RWPE2 (cell line): ENCODE measurements at places on chromosomes 7 and 10.

- DNase-seq: no peak
- no peaks in the 10 kb centered on the region for H3K36me3 ChIP-seq
- no peaks in the 10 kb centered on the region for H3K4me1 ChIP-seq
- no peaks in the 10 kb centered on the region for H3K27me3 ChIP-seq
Measured at GRCh38 chr7:98459529-98459928, 58.6 kb upstream of the BAIAP2L1 start.

- no peaks in the 10 kb centered on the region for H3K4me1 ChIP-seq
- H3K4me3 ChIP-seq: no peak overlapping the region
- DNase-seq: no peak
- H3K27me3 ChIP-seq: peaks cover 42% of the 10 kb centered on the region
- no peak overlapping the region for H3K27ac ChIP-seq
- H3K36me3 ChIP-seq: no peaks in the 10 kb centered on the region
Measured at GRCh38 chr10:45376371-45376801, 2.4 kb downstream of the ALOX5 start.

- no peaks in the 10 kb centered on the region for H3K36me3 ChIP-seq
- no peak overlapping the region for H3K4me3 ChIP-seq
- peaks cover 22% of the 10 kb centered on the region for H3K4me1 ChIP-seq
- peak; percentile 91 for DNase-seq
- no peaks in the 10 kb centered on the region for H3K27me3 ChIP-seq
Measured at GRCh38 chr7:102063690-102064180, 222.9 kb upstream of the SH2B2 start.

- peaks cover 8% of the 10 kb centered on the region for H3K4me1 ChIP-seq
- H3K4me3 ChIP-seq: peak overlapping the region; percentile 96
- no peaks in the 10 kb centered on the region for H3K36me3 ChIP-seq
- peak overlapping the region; percentile 63 for H3K27ac ChIP-seq
Measured at GRCh38 chr10:31318382-31318853, 598 bp upstream of the ZEB1 start.

- no peaks in the 10 kb centered on the region for H3K27me3 ChIP-seq
- no peak overlapping the region for H3K27ac ChIP-seq
Measured at GRCh38 chr7:159061674-159062212, 82.9 kb downstream of the VIPR2 start.

DNA sequence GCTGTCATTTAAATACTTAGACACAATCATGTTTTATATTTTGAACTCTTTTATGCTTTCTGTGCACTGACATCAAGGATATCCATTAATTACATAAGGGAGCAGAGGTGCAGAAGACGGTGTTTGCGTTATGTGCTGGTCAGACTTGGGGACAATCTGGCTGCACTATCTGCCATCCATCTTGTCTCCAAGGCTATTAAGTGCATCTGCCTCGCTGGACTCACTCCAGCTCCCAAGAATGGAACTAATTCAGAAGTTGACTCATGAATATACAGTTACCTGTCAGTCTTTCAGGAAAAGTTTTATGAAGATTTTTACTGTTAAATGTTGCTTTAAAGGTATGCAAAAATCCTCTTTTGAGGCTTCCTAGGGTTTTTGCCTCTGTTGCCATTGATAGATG lies 391.0 kb downstream of the SUGCT start:
- no peak overlapping the region for H3K27ac ChIP-seq
- H3K4me3 ChIP-seq: no peak overlapping the region
- H3K4me1 ChIP-seq: no peaks in the 10 kb centered on the region
- no peaks in the 10 kb centered on the region for H3K27me3 ChIP-seq
- no peaks in the 10 kb centered on the region for H3K36me3 ChIP-seq
- DNase-seq: no peak

- no peak for DNase-seq
- no peaks in the 10 kb centered on the region for H3K27me3 ChIP-seq
- no peak overlapping the region for H3K27ac ChIP-seq
Measured at GRCh38 chr10:21934307-21934706, 69.2 kb downstream of the DNAJC1 start.

DNA sequence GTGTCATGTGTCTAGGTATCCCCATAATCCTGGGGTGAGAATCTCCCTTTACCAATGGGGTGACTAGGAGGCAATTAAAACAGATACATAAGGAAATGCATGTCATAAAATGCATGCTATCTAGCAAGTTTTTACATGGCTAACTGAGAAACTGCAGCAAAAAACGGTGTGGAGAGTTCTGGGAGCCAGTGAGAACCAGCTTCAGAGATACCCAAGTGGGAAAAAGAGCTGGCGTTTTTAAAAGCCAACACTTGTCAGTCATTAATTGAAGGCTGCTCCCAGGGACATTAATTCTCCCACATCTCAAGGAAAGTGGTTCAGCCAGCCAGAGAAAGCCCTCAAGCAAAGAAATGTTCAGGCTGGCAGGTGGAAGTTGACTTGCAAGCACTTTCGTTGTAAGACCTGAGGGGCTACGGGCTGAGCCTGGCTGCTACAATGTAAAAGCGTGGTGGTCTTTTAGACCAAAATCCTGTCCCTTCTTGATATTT lies 28.1 kb downstream of the ST8SIA6 start:
- DNase-seq: no peak
- no peak overlapping the region for H3K4me3 ChIP-seq
- no peaks in the 10 kb centered on the region for H3K36me3 ChIP-seq
- no peak overlapping the region for H3K27ac ChIP-seq
- H3K4me1 ChIP-seq: no peaks in the 10 kb centered on the region
- no peaks in the 10 kb centered on the region for H3K27me3 ChIP-seq

DNA sequence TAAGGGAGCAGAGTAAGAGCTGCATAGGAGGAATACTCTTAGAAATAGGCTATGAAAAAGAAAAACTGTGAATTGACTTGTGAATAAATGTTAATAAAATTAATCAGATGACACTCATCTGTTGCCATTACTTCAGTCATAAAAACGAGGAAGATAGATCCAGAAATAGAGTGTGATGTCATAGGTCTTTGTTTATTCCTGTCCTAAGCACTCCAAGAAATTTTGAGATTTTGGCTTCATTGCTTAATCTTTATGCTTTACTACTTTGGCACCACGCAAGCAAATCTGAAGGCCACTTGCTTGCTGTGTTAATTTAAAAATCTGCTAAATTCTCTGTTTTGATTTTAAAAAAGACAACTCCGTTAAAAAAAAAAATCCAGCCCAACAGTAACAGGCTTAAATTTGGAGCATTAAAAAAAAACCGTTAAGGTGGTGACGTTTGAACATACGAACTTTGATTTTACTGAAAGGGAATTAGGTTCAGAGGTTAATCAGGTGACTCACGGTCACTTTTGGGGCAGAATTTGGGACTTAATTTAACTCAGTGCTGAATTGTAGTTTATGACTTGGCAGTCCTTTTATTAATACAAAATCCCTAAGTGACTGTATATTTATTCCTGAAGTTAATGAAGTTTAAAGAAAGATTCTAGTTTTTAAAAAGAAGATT lies 3.4 kb downstream of the IFRD1 start:
- no peak overlapping the region for H3K27ac ChIP-seq
- H3K36me3 ChIP-seq: peaks cover 37% of the 10 kb centered on the region
- peaks cover 23% of the 10 kb centered on the region for H3K4me1 ChIP-seq
- no peak for DNase-seq

DNA sequence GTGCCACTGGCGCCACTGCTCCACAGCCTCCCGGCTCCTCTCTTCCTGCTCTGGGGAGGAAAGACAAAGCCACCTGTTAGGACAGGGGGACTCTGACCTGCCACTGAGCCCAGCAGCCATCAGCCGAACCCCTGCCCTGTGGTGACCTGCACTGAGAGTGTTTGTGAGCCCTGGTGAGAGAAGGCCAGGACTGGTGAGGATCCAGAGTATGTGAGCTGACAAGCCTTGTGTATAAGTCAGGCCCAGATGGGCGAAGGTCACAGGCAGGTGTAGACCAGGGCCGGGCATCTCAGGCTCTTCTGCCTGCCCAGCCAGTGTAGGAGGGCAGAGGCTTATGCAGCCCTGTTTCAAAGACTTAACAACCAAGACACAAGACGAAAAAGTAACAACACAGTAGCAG lies 12.0 kb downstream of the UCMA start:
- no peak for DNase-seq
- H3K36me3 ChIP-seq: no peaks in the 10 kb centered on the region
- H3K4me1 ChIP-seq: no peaks in the 10 kb centered on the region
- no peaks in the 10 kb centered on the region for H3K27me3 ChIP-seq
- no peak overlapping the region for H3K27ac ChIP-seq
